Globus pallidus (tissue), 1 donor: ENCODE measurements at places on chromosomes 2 and 18.

DNA sequence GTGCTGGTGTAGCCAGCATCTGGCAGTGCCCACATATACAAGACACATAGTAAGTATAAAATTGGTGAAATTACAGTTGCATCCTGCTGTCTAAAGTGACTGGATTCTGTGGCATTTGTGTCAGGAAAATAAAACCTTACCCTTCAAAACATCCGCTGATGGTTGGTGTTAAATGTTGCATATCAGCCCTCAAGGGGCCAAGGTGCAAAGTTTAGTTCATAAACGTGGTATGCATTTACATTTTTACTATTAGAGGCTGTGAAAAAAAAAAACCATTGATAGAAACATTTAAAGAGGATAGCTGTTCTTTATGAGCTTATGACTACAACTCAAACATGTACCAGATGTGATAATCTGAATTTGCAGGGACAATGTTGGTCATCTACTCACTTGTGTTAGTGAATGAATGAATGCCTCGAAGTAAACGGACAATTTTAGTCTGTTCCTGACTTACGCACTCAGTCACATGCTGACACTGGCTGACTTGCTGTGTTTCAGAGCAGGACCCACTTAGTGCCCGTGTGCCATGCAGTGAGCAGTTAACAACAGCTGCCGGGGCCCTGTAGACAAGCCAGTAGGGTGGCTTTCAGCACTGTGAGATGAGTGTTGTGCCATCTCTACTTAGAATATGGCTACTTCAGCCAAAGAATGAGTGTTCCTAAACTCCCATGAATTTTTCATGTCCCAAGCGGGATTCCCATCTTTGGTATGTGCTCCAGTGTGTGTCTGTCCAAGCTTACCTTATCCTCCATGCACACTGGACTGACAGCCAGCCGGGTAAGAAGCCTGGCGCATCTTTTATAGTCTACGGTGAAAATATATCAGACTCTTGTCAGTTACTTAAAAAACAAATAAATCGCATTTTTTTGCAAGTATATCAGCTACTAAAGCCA, 5.3 kb downstream of the ALKAL2 start:
- no peak for DNase-seq

GRCh38 chr2:96809951-96810782, 5.9 kb upstream of the CNNM3 start:
- DNase-seq: no peak

DNA sequence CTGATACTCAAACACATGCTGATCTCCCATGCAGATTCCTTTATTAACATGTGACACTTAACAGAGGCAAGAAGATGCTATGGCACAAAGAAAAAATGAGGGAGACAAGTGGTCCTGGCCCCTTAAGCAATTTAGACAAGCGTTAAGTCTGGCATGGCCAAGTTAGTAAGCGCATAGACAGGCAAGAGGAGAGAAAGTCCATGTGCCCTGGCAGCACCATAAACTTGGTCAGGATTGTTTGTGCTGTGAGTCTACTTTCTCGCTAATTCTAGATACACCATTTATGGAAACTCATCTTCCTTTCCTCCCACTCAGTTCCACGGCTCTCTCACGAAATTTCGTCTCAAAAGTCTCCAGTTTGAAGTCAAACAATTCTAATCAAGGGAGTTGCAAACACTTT, 138.9 kb downstream of the RBMS1 start:
- no peak for DNase-seq

- no peak for DNase-seq
These were observed 70.2 kb downstream of the PTPRM start for GRCh38 chr18:7637269-7637668.
